Hematopoietic multipotent progenitor cell (in vitro differentiated cells): ENCODE measurements at places on chromosomes 4 and X. TPM values are rescaled to one million over a fixed set of nuclear protein-coding genes. Genes with fewer than 3 reads are reported as not detected.

DNA sequence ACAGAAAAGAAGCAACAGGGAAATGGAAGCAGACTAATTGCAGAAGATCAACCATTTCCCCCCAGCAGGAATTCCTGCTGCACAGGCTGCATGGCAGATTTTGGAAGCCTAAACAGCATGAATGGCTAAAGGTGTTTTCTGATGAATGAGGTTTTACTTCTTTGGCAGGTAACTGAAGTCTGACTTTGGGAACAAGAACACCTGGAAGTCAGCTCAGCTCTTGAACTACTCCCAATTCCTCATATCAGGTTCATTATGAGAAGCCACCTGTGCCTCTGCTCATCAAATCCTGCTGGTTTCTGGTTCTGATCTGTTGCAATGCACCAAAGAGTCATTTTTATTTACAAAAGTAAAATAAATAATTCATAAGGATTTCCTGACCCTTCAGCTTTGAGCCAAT, 139.0 kb downstream of the COL25A1 start:
- DNase-seq = no peak

Gene STPG2
- total RNA-seq = 0.54 TPM

Gene DDIT4L
- total RNA-seq = not detected

DNA sequence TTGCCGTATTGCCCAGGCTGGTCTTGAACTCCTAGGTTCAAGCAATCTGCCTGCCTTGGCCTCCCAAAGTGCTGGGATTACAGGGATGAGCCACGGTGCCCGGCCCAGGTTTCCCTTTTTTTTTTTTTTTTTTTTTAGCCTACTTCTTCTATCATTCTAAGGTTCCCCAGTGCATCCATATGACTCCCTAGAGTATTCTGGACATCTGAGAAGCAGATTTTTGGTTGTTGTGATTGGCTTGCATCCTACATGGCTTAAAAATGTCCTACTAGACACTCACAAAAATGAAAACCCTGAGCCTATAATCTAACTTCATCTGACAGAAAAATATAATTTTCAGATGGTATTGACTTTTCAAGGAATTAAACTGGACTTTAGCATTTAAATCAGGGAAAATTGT, 41.7 kb downstream of the SMIM14 start:
- no peak for DNase-seq

DNA sequence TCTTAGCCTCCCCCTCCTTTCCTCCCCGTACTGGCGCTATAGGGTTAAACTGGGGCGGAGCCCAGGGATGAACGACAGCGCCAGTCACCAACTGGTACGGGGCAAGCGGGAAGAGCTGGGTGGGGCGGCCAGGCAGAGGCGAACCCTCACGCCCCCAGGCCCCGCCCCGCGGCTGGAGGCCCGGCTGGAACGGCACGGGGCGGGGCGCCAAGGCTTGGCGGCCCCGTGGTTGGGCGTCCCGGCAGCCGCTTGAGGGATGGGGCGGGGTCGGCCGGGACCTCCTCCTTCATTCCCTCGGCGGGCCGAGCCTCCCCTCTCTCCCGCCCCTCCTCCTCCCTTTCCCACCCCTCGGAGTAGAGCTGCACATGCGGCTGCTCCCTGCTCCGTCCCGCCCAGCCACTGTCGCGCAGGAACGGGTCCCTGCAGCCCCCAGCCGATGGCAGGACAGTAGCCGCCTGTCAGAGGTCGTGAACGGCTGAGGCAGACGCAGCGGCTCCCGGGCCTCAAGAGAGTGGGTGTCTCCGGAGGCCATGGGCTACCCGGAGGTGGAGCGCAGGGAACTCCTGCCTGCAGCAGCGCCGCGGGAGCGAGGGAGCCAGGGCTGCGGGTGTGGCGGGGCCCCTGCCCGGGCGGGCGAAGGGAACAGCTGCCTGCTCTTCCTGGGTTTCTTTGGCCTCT, at the start of gene EDA:
Gene EDA, plus strand, starts transcription at position 335 of the 678 bp plus-strand sequence.
- peak; percentile 65 for DNase-seq

GRCh38 chr4:95544113-95545103, 4.4 kb downstream of the UNC5C start:
- DNase-seq = no peak

DNA sequence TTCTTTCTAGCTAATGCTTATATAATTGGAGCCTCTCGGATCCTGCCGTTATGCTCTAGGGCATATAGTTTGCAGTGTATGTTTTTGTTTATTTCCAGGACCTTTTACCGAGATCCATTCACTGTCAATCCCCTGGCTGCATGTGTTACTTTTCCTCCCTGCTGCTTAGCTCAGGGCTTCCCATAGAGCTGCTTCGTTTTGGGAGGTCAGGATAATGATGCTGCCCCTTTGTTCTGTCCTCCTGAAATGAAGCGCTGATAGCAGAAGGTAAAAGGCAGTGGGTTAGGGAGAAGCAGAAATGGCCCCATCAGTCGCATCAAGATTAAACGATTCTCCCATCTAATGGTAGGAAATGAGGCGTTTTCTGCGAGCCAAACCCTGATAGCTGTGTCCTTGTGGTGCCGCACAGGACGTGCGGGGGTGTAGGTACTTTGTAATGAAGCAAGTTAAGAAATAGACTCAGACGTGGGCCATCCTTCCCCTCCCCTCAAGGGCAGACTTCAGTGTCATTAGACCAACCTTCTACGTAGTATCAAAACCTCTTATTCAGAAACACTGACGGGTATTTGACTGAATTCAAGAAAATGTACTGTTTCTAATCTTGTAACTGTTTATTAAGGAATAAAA, 37.3 kb downstream of the AFF2 start:
- no peak for DNase-seq

Gene CLDN34
- total RNA-seq = not detected

Gene PDLIM5
- total RNA-seq = 43.6 TPM

DNA sequence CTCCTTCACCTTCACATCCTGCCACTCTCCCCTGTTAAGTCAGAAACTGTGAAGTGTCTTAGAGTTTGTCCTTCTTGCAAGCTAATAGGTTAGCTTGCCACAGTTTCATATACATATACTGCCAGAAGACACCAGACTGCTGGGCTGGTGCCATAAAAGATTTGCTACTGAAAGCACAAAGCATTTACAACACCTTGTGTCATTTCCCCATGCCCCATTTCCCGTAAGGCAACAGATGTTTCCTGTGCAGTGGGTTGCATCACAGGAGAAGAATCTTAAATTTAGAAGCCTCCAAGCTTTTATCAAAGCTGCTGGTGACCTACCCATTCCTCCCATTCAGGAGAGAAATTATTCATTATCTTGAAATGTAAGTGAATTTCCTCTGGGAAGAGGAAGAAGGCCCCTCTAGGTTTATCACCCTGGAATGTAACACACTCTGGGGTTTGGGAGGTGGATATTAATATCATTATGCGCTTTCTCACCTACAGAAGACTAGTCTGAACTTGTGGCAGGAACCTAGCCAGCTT, 34.5 kb upstream of the RAB33B start:
- peak; percentile 99 for DNase-seq

Gene CTSO
- total RNA-seq = 11.0 TPM

GRCh38 chrX:20418379-20419150, 151.9 kb upstream of the RPS6KA3 start:
- DNase-seq = peak; percentile 70

Gene ZDHHC15
- 2.2 TPM for total RNA-seq

DNA sequence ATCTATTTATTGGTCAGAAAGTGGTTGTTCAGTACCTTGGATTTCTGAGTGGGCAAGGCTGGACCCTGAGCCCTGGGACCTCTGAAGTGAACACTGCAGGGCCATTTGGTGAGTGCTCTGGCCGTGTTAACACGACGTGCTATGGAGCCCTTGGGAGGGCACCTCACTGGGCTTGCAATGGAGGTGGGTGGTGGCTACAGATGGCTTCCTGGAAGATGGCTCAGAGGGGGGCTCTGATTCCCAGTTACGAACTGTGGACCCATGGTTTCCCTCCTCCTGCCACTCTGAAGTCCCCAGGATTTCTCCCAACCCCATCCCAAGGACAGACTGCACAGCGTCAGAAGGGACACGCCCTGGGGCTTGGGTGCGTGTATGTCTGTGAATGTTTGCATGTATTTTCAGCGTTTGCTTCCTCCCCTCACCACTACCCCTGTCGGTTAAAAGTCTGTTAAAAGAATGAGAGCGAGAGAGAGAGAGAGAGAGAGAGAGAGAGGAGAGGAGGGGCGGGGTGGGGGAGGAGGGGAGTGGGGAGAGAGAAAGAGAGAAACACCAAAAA, 3.7 kb upstream of the RHOH start:
- DNase-seq = peak; percentile 74

GRCh38 chr4:139887962-139888735, 222.5 kb downstream of the MGST2 start:
- no peak for DNase-seq

DNA sequence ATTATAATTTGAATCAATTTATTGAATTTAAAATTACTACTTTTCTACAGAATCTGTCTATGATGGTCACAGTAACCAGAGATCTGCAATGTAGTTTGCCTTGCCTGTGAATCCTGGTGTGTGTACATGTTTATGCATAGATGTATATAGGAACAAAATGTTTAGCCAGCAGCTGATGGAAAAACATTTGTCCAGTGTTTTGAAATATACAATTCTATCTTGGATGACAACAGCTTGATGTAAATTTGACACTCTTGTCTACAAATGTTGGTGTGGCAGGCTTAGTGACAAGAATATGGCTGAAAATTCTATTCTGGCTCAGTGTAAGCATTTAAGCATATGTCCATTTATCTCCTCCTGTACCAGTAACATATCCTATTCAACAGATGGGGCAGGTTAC, 229.4 kb downstream of the RCHY1 start:
- DNase-seq = no peak
